Transverse colon (tissue), 4 donors: ENCODE measurements at places on chromosomes 13 and 19. TPM values are rescaled to one million over a fixed set of nuclear protein-coding genes. Genes with fewer than 3 reads are reported as not detected.
A peak's percentile ranks its signal among the peaks of the same experiment; 100 is the strongest.

The SIN3B gene
- 61.9 TPM for total RNA-seq

The CEACAM19 gene
- total RNA-seq: 19.1 TPM

The ANGPTL8 gene
- total RNA-seq: not detected

The KLF2 gene
- total RNA-seq: 58.4 TPM

DNA sequence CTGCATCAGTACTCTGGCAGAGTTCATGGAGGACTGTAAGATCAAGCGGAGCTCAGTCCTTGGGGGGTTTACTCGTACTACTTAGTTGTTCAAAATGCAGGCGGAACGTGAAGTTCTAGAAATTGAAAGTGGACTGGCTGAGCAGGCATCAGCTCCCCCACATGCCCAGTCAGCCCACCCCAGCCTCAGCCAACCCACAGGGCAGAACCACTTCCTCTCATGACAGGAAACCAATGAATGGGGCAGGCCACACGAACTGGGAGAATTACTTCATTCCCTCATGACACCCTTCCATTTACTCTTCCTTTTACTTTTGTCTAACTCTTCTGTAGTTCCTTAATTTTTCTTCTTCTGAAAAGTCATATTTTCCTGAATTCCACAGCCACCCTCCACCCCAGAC lies 71.9 kb downstream of the FLT1 start:
- DNase-seq: peak; percentile 21

GRCh38 chr13:45838171-45838745 lies 13.3 kb downstream of the SIAH3 start:
- no peak for DNase-seq

- no peak for DNase-seq
Observed at GRCh38 chr19:29978080-29978479, 36.0 kb downstream of the URI1 start.

GRCh38 chr13:99935772-99936171 lies 35.8 kb downstream of the ZIC5 start:
- DNase-seq: no peak

DNA sequence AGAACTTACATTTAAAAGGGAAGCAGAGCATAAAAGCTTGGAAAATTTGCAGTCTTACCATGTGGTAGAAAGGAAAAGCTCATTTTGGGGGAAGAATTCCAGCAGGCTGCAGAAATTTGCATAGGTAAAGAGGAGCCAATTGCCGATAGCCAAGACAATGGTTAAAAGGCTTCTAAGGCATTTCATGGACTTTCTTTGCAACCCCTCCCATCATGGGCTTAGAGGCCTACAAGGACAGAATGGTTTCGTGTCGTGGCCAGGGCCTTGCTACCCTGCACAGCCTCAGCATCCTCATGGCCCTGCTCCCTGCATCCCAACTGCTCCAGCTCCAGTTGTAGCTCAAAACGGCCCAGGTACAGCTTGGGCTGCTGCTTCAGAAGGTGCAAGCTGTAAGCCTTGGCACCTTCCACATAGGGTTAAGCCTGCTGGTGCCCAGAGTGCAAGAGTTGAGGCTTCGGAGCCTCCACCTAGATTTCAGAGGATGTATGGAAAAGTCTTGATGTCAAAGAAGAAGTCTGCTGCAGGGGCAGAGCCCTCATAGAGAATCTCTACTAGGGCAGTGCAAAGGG lies 420.3 kb downstream of the PCDH17 start:
- no peak for DNase-seq

GRCh38 chr13:94389604-94390351 lies 89.7 kb downstream of the DCT start:
- DNase-seq: no peak

GRCh38 chr19:38173291-38174041 lies 50.6 kb downstream of the DPF1 start:
- DNase-seq: no peak

DNA sequence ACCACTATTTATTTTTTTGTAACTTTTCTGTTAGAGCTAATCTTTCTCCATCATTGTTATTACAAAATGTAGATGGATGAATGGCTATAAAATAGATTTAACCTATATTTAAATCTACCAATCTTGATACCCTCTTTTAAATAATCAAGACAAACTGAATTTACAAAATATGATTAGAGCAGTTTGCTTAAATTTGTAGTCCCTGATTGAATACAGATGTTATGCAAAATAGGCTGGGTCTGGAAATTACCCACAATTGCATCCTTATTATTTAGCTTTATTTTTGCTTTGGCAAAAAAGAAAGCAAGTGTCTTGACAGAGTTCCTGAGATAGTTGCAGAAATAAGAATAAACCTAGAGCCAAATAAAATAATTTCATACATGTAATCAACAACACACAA lies 352.8 kb downstream of the KLF12 start:
- no peak for DNase-seq

DNA sequence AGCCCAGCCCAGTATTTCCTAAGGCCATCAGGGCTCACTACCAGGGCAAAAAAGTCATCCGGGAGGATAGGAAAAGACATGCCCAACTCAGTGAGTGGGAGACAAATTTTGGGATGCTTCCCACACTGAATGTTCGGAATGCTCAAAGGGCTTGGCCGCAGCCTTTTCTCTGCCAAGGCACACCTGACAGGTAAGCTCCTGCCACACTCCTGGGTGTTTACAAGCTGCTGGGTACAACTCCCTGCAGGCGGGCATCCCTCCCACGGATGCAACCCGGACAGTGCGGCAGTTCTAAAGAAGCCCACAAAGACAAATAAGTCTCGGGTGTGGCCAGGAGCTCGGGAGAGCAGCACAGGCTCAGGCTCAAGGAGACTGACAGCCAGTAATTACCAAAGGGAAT lies 28.1 kb downstream of the SLC7A1 start:
- DNase-seq: no peak

DNA sequence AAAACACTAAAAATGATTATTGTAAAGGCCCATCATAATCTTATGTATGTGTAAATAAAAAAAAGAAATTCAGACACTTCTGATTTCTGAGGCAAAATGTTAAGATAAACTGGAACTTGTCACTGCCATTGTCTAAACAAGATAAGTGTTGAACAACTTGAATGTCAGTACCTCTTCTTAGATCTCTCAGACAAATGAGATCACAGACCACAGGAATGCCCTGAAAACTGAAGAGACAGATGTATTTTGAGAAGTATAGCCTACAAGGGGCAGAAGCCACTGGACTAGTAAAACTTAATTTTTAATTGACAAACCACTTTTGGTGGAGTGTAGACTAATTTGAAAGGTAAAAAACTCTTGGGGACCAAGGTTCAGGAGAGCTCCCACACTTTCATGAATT lies 375.5 kb upstream of the SLITRK5 start:
- no peak for DNase-seq

GRCh38 chr19:37594304-37594981 lies at the start of the genes ZNF540 and ZNF571:
Gene ZNF540 (plus strand): TSS chr19:37594876. CDS start chr19:37598448, 3,572 bp downstream.
Gene ZNF571 (minus strand): TSS chr19:37594792. CDS start chr19:37586676, 8,116 bp downstream.
- DNase-seq: peak; percentile 95

GRCh38 chr13:20505405-20506366 lies 20.0 kb downstream of the CRYL1 start:
- DNase-seq: no peak

DNA sequence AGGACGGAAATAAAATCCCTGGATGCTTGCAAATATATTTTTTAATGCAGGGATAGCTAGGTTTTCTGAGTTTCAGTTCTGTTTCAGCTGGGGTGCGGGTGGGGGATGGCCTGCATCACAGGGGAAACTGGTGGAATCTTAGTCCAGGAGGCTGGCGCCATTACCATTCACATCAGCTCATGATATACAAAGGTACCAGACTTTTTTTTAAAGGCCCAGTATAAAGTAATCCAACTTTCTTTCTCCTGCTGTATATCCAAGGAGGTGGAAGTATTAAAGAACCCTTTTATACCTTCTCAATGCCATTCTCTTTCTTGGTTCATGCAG lies 343.8 kb downstream of the KCNRG start:
- DNase-seq: no peak

DNA sequence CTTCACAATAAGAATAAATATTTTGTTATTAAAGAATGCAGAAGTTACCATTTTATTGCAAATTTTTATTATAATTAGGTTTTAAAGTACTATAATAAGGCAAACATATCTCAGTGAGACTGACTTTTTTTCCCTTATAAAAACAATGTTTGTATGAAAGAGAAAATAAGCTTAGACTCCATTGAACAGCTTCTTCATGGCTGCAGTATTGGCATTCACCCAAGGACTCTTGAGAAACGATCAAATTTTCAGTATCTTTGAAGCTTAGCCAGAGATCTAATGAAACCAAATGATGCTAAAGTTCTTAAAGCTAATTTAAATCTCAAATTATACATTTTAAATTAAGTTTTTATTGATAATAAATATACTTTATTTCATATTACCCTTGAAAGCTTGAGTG lies 128.3 kb downstream of the GGACT start:
- no peak for DNase-seq

DNA sequence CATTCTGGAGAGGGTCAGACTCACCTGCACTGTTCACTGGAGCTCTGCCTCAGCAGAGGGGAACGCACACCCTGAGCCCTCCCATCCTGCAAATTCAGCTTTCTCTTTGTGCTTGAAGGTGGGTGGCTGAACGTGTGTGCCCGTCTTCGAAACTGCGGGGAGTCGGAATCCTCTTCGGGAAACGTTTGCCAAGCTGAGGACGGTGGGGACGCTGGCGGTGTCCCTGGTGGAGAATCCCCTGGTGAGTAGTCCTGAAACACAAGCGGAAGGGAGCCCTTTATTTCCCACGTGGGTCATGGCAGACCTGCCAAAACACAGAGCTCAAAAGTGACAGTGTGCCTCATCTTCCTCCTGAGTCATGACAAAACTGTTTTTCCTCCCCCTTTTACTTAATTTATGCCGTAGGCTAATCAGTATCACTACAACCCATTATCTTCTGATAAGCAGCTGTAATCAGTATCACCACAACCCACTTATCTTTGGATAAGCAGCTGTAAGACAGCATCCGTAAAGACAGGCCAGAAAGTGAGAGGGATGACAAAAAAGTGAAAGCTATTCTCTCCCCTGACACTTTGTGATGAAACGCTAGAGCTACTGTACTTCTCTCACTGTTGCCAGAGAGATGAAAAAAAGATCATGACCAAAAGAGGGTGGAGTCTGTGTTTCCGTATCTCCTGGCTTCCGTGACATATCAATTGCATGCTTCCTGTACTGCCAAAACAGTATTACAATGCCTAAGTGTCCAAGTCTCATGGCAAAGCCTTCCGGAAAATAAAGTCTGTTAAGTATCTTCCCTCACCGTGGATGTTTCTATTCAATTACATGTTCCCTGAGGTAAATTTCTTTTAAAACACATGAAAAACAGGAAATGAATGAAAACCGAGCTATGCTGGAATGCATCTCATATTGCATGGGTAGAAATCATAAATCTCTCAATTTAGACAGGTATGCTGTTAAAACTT lies 155.5 kb downstream of the TBC1D4 start:
- no peak for DNase-seq

DNA sequence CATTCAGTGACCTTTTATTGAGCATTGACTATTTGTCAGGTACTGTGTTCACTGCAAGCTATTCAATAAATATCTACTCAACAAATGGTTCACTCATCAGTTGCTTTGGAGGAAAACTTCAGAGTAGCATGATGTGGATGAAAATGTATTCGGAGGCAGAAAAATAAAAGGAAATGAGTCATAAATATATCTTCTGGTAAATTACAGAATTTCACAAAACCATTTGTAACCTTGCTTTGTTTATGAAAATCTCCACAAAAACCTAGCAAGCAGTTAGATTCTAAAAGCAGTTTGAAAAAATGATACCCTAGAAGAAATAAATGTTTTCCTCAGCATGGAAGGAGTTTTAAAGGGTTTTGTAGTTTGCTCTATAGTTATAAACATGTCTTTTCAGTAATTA lies 399.6 kb downstream of the LMO7 start:
- DNase-seq: no peak

GRCh38 chr13:20939662-20940061 lies 37.1 kb upstream of the XPO4 start:
- DNase-seq: no peak

DNA sequence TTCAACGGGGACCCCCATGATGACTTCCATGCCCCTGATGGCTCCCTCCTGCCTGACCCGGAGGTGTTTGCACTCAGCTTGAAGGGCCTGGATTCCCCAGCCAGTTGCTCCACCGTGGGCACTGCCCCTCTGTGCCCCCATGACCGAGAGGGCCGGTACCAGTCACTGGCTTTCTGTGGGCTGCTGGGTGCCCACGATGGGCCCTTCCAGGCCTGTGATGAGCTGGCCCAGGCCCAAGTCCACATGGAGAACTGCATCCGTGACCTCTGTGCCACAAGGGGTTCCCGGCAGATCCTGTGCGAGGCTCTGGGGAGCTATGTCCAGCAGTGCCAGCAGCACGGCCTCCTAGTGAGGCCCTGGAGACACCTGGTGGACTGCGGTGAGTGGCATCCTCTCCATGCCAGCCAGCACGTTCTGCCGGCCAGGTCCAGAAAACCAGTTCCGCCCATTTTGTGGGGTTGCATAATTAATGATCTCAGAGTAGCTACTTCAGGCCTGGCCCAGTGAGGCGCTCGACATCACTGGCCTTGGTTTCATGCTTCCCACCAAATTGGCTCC lies 34.9 kb upstream of the FXYD3 start:
- DNase-seq: no peak

GRCh38 chr19:10270180-10270615 lies 722 bp upstream of the ICAM1 start:
- DNase-seq: peak; percentile 82

DNA sequence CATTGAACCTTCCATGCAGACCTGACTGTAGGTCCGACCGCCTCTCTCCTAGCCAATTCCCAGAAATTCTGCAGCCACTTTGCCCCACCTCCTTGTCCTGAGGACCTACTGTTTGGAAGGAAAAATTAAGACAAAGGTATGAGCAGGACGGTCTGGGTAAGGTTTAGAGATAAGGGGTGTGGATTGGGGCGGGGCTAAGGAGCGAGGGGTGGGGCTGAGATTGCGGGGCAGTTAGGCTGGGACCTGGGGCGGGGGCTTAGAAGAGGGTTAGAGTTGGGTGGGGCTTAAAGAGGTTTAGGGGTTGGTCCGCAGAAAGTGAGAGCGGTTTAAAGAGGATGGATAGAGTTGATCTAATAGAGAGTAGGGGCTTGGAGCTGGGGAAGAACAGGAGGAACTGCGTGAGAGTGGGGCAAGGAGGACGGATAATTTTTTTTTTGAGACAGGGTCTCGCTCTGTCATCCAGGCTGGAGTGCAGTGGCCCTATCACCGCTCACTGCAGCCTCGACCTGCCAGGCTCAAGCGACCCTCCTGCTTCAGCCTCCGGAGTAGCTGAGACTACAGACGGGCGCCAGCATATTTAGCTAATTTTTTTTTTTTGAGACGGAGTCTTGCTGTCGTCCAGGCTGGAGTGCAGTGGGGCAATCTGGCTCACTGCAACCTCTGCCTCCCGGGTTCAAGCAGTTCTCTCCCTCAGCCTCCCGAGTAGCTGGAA lies 1.7 kb upstream of the ZNF865 start:
- peak; percentile 32 for DNase-seq
